ENCODE measurements at places on chromosomes 5 and 9.

GRCh38 chr5:124919747-124920525 is 173.5 kb upstream of the ZNF608 start:
- no peak for DNase-seq

DNA sequence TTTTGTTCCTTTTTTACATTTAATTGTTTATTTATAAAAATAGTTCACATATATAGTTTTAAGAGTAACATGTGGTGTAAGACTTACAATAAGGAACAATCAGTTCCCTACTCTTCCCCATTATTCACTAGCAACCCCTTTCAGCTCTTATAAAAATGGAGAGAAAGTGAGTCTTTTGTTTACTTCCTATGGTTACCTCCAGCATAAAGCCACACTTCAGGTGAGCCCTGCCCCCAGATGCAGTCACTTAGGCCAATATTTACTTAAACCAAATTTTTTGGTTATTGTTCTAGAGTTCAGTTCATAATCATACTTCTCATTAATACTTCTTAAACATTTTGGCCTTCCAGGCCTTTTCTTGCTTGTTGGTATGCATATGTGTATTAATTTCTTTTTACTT is 33.7 kb downstream of the UBE2R2 start:
- no peak for DNase-seq

DNA sequence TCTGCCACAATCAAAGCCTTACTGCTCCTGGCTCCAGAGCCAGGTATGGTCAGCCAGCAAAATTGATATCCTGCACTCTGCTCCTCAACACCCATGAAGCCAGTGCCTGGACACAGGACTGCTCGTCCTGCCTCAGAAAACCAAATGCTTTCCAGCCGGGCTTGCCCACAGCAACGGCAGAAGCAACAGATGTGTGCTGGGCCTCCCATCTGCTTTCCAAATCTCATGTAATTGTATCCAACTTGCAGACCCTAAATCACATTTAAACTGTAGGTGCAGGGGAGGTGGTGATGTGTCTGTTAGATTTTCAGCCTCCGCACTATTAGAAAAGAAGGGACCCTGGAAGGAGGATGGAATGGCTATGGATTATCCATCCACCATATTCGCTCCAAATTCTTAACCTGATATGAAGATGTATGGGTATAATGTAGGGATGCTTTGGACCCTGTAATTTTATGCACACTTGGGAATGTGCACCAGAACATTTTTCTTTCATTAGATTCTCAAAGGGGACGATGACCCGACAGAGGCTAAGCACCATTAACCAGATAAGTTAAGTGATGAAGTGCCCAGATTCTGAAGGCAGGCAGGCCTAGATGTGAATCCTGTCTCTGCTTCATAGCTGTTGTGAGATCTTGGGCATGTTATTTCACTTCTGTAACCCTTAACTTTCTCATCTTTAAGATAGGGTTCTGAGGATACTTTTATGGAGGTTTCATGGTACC is 58.2 kb downstream of the EXOSC2 start:
- no peak for DNase-seq

DNA sequence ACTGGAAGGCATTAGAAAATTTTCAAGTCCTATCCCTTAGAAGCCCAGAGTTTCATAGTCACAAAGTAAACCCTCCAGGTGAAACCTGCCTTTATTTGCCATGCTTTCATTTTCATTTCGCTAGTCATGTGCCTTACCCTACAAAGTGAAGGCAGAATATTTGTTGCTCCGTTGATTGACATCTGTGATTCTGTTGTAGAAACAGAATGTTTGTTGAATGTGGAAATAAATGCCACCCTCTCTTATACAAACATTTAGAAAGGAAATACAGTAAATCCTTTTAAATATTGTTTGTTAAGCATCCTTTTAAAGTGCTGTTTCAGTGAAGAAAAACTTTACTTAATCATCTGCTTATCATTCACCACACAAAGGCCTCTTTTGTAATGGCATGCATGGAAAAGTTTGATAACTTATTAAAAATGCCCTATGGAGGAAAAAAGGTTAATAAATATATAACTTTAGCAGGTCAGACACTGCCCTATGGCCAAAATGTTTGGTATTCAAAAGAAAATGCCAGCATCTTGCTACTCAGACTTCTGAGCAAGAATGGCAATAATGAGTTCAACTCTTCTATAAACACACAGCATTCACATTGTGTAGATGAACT is 34.3 kb upstream of the CAST start:
- DNase-seq, result no peak

- DNase-seq, result no peak
These were observed 363.2 kb upstream of the SMC2 start for GRCh38 chr9:103730866-103731265.

Measured in NCI-H748 treated with DMSO at 0.1 percent for 48 hours (cell line).